ENCODE measurements at places on chromosomes 3 and 15.

GRCh38 chr3:7508821-7509220 is 647.9 kb downstream of the GRM7 start:
- no peak for DNase-seq

GRCh38 chr3:177104299-177104992 is 92.8 kb downstream of the TBL1XR1 start:
- DNase-seq = no peak

DNA sequence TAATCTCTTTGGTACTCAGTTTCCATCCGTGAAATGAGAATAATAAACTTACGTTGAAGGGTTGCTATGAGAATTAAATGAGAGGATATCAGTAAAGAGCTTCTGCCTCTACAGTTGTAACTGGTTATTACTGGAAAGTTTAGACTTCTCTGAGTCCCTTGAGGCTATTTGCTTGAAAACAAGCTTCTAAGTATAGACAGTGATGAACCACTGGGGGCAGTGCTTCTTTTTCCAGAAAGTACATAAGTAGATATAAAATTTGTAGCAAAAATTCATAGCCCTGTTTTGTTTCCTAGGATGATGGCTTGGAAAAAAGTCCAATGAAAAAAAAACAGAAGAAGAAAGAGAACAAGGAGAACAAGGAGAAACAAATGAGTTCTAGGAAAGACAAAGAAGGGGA is 87.1 kb downstream of the RGMA start:
- no peak for DNase-seq

GRCh38 chr3:183350164-183350563 is 78.3 kb downstream of the MCF2L2 start:
- no peak for DNase-seq

DNA sequence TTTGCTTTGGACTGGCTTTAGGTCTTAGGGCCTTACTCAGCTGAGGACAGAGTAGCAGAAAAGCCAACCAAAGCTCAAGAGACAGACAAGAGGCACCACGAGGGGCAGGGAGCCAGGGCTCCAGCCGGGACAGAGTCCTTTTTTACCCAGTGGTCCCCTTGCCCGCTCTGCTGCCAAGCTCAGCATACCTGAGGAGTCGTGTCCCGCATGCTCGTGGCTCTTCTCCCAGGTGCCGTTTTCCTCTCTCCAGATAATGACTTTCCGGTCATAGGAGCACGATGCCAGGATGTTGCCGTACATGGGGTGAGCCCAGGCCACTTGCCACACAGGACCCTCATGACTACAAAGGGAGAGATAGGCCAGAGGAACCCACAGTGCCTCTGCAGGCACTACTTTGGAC is 8.5 kb downstream of the SEC13 start:
- no peak for DNase-seq

GRCh38 chr3:38001456-38002081 is 11.0 kb downstream of the VILL start:
- no peak for DNase-seq

GRCh38 chr15:56047354-56047753 is 53.9 kb upstream of the NEDD4 start:
- no peak for DNase-seq

DNA sequence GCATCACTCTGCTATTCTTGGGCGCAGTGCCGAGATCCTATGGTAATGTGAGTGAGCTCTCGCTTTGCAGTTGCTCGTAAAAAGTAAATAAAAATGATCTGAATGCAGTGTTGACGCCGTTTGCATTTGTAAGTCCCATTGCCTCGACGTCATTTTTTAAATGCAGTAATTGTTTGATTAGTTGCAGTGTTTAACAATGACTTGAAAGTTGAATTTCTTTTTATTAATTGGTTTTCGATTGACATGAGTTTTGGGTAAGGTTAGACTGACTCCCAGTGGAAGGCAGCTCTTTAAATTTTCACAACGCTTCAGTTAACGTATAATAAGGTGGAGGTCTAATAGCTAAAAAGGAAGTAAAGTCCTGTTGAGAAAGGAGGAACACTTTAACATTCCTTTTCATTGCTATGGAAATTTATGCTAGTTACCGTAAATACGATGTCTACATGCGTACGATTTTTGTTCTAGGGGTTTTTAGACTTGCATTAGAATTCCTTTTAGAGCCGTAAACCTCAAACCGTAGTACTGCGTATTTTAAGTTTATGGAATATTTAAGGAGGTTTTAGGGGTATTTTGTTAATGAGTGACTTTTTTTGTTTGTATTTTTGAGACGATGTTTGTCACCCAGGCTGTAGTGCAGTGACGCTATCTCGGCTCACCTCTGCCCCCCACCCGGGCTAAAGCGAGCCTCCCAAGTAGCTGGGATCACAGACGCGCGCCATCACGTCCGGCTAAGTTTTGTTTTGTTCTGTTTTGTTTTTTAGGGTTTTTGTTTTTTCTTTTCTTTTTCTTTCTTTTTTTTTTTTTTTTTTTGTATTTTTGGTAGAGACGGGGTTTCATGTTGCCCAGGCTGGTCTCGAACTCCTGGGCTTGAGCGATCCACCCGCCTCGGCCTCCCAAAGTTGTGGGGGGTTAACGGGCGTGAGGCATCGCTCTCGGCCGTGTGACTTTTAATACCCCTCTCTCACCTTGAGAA is 1.4 kb downstream of the MORF4L1 start:
- no peak for DNase-seq

DNA sequence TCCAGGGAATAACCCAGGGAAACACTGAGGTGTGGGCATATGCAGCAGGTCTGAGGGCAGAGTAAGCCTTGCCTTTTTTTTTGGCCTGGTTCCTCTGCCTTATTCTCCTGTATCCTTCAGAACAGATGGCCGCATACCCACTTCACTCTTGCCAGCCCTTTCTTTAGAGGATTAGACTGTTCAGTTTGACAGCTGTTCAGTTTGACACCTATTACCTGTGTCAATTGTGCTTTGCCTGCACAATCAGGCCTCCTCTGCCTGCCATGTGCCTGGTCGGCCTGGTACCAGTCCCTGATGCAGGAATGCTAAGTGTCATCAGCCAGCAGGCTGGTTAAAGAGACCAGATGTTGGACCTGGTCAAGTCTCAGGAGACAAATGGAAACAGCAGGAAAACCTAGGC is 22.3 kb downstream of the TM6SF1 start:
- no peak for DNase-seq

Measured in stimulated activated CD8-positive, alpha-beta memory T cell treated with anti-CD3 and anti-CD28 coated beads, Interleukin-7, amount 100 ng/mL, for 4 hours (primary cell).